Activated CD4-positive, alpha-beta T cell treated with anti-CD3 and anti-CD28 coated beads, Interleukin-2, amount 10 ng/mL, durations not matched to agents 24 days and 14 days (primary cell): ENCODE measurements at places on chromosomes 12 and 14.
A peak's percentile ranks its signal among the peaks of the same experiment; 100 is the strongest.

DNA sequence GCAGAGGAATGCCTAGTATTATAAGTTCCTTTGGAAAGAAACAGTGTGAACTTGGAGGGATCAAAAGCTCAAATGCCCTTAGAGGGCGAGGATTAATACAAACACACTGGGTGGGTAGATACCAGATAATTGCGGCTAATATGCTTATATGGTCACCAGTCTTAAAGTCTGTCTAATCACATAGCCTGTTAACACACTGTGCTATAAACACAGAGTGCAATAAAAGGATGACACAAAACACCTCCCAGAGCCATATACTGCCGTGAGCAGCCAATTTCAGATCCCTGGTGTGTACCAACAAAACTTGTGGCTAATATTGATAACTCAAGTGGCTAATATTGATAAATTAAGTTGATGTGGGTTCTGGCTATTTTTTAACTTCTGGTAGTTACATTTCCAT, 1.7 kb upstream of the IL26 start:
- peak; percentile 34 for DNase-seq

DNA sequence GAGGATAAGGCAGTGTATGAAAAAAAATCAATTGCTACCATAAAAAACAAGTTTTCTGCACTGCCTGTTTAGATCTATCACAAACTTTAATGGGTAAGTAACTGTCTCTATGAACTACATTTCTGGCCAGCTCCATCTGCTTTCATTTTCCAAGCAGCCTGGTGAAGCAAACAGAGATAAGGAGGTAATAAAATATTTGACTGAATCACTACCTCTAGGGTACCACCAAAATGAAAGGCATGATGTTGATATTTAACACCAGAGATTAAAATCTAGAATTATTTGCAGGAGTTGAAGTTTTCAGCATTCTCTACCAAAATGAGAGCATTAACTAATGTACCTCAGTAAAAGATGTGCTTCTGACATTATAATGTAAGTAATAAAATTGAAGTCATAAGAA, 863.5 kb upstream of the MGAT4C start:
- no peak for DNase-seq

DNA sequence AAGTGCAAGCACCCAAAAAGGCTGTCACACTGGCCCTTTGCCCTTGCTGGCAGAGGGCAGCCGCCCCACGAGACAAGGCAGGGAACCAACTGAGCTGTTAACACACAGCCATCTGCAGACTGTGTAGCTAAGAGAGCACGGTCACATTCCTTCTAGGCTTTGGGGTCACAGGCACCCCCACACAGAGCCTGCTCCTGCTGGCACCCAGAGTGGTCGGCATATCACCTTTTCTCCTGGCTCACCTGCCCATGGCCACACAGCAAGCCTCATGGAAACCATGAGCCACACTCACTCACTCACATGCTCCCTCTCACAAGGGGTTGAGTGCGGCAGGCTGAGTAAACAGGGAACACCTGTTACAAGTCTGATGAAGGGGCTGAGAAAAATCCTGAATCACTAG, 214.5 kb downstream of the PCNX1 start:
- DNase-seq = peak; percentile 54

DNA sequence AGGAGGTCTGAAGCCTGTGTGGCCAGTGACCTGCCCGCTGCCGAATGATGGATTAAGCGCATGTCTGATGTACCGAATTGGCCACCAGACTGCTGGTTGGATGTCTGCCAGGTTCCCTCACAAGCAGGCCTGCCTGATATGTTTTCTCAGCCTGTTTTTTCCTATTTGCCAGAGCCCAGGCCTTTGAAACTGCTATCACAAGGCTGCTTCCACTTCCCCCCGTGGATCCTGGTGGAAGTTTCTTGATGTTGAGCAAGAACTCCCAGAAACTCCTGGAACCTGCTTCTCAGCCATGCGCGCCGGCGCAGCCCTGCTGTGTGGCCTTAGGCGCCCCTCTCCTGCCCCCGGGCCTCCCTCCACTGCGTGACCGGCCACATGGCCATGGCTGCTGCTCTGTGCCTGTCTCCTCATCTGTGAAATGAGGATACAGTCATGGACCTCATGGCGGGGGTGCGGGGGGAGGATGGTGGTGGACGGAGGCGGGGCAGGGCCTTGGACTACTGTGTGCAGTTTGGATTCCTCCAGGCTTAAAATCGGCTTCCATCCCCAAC, 56.6 kb downstream of the CALM1 start:
- no peak for DNase-seq
